ENCODE measurements at places on chromosomes 6 and 20.

GRCh38 chr20:8163543-8163942, 31.5 kb downstream of the PLCB1 start:
- no peak for DNase-seq

- no peak for DNase-seq
Observed at GRCh38 chr6:157596886-157597285, 215.9 kb downstream of the ZDHHC14 start.

DNA sequence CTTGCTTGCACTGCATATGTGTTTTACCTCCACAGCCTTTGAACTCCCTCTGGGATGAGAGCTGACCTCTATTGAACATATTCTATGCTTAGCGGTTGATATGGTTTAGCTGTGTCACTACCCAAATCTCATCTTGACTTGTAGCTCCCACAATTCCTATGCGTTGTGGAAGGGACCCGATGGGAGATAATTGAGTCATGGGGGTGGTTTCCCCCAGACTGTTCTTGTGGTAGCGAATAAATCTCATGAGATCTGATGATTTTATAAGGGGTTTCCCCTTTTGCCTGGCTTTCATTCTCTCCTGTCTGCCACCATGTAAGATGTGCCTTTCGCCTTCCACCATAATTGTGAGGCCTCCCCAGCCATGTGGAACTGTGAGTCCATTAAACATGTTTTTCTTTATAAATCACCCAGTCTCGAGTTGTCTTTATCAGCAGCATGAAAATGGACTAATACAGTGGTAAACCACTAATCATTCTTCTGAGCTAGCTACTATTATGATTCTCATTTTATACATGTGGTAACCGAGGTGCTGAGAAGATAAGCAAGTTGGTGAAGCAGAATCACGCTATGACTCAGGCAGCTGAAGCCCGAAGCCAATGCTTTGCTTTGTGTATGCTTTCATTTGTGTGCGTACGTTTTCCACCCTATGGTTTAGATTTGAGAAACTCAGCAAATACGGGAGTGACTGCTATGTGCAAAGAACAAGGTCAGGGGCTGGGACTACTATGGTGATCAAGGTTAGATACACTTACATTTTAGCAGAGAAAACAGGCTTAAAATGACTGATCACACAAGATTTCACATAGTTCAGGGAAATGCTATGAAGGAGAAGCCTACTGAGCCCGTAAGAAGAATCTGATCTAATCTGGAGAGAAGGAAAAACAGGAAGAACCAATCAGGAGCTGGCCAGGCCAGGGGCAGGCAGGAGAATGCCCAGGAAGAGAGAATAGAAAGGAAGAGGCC, 363.5 kb downstream of the ESR1 start:
- DNase-seq: no peak

GRCh38 chr20:10061641-10062040, 26.9 kb downstream of the ANKEF1 start:
- no peak for DNase-seq

- no peak for DNase-seq
Observed at GRCh38 chr6:137013738-137014602, 30.8 kb downstream of the IL20RA start.

All from H54 (cell line).